RWPE1 (cell line): ENCODE measurements at places on chromosomes 16 and 17.

GRCh38 chr16:17457997-17458396 lies 12.8 kb downstream of the XYLT1 start:
- DNase-seq = no peak

GRCh38 chr16:84357191-84357651 lies 11.1 kb upstream of the ATP2C2 start:
- peak; percentile 76 for DNase-seq

DNA sequence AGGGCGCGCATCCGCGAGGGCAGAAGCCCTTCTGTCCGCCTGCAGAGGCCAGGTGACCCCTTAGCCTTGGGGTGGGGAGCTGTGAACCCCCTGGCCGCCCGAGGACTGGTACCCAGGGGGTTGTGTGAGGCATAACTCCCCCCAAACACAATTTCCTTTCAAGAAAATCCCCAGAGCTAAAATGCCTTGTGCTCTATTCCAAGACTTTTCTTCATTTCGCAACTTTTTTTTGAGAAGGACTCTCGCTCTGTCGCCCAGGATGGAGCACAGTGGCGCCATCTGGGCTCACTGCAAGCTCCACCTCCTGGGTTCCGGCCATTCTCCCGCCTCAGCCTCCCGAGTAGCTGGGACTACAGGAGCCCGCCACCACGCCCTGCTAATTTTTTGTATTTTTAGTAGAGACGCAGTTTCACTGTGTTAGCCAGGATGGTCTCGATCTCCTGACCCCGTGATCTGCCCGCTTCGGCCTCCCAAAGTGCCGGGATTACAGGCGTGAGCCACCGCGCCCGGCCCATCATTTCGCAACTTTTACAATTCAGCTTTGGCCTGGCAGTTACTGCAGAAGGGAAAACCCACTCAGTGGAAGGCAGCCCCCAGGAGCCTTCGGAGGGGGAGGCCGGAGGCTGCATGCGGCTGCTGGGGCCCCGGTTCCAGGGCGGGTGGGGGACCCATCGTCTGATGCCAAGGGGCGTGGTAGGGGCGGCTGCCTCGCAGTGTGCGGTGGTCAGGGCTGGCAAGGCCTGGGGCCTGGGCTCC lies 963 bp upstream of the APRT start:
- no peak for DNase-seq

DNA sequence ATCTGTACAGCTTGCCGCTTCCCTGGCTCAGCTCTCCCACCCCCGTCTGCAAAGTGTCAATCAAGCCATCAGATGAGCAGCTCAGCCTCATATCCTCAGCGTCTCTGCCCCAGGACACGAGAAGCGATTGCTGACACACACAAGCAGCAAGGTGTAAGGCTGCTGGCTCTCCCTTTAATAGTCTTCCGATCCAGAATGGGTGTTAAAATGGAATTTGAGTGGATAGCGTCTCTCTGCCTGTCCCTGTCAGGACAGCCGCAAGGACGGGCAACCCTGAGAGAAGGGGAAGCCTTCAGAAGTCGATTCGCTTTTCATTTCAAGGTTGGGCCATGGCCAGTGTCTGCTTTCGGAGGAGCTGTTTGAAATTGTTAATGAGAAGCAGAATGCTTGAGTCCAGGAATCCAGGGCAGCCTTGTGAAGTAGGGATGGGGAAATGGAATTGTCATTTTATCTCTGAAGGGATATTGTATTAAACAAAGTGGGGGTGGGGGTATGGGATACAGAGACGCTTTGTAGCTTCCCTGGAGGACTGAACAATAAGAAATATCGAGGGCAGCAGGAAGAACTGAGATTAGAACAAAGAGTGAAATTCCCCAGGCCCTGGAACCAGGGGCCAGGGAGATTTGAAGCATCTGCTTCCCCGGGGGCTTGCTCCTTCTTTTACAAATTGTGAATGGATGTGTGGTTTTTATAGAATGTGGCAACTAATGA lies 4.7 kb upstream of the PIPOX start:
- no peak for DNase-seq

GRCh38 chr17:10115536-10115932 lies 82.9 kb downstream of the GAS7 start:
- DNase-seq = no peak

DNA sequence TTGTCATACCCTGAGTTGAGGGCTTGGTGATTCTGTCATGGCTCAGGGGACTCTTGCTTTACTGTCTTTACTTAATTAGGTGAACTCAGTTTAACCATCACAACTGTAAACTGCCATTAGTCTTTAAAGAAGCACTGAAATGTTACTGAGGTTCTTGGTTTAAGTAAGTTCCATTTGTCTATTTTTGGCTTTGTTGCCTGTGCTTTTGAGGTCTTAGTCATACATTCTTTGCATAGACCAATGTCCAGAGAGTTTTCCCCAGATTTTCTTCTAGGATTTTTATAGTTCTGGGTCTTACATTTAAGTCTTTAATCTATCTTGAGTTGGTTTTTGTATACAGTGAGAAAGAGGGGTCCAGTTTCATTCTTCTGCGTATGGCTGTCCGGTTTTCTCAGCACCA lies 137.5 kb downstream of the SOCS1 start:
- no peak for DNase-seq

GRCh38 chr17:82444941-82445521 lies 5.5 kb downstream of the CYBC1 start:
- DNase-seq = no peak

- DNase-seq = peak; percentile 49
These were observed 824 bp upstream of the MPP2 start for GRCh38 chr17:43907998-43908721.
